ENCODE measurements at places on chromosomes 12 and 14.
A peak's percentile ranks its signal among the peaks of the same experiment; 100 is the strongest.

DNA sequence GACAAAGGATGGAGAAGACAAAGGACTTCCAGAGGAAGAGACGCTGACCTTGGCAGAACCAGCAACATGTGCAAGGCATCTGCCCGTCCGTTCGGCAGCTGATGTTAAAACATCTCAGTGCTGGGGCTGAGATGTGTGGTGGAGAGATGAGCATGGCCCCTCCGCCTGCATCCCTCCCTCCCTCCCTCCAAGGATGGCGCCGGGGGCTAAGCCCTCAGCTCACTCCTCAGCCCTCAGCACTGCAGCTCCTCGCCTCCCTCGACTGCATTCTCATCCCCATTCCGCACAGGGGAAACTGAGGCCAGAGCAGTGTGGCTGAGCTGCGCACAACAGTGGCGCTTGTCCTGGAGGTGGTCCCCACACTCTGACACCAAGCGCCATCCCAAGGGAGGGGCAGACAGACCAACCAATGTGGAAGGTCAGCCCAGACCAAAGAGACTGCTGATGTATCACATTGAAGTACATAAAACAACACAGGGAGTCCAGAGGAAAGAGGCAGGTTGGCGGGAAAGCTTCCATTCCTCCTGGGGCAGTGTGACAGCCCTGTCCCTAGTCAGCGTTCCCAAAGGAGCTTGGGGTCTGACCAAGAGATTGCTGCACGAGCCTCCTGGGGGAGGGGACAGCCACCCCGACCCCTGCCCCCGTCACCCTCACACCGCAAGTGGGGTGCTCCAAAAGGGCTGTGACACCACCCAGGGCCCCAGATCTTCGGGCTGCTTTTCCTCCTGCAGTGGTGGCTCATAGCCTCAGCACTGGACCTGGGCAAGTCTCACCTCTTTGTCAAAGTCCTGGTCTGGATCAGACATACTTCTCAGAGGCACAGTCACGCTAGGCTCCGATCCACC is 15.1 kb downstream of the AMN start:
- no peak for DNase-seq

DNA sequence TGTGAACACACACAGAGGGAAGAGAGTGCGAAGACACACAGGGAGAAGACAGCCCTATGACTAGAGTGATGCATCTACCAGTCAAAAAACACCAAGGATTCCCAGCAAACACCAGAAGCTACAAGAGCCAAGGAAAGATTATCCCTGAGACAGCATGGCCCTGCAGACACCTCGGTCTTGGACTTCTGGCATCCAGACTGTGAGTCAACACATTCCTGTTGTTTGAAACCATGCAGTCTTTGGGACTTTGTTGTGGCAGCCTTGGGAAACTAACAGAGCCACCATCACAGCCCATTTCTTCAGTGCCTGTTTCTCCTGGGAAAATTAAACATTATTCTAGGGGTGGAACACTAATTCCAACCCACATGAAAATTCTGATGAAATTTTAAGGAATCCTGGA is 220.6 kb downstream of the GXYLT1 start:
- DNase-seq, result no peak

DNA sequence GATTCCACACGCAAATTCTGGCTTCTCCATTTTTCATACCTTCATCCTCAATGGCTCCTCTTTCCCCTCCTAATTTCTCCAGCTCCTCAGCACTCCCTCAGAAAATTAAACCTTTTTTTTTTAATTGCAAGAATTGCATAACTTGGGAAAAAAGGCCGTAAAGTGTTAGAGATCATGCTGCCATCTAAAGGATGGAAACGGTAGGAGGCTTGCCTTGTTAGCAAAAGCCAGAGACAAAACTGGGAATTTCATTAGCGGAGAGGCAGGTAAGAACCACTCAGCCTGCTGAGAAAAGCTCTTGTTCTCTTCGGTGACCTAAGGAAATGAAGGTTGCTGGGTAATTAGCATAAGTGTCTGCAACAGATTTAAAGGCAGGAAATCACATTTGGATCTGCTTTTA is 204.3 kb downstream of the AEBP2 start:
- DNase-seq, result peak; percentile 61

DNA sequence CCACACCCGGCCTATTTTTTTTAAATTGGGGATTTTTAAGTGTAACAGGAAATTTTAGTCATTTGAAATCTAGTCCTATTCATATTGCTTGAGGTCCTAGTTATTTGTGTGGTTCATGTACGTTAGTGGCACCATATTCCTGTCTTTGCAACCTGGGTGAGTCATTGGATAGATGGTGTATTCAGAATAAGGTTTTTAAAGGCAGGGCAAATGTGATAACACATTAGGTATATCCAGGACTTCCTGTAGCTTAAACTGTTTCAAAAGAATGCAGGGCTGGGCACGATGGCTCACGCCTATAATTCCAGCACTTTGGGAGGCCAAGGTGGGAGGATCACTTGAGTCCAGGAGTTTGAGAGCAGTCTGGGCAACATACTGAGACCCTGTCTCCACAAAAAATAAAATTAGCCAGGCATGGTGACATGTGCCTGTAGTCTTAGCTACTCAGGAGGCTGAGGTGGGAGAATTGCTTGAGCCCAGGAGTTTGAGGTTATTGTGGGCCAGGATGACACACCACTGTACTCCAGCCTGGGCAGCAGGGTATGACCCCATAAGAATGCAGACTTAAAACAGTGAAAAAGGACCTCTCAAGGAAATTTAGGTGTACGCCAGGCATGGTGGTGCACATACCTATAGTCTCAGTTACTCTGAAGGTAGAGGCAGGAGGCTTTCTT is 8.1 kb downstream of the ATP6V0A2 start:
- no peak for DNase-seq

- DNase-seq, result no peak
Observed at GRCh38 chr14:102905116-102906108, 17.1 kb upstream of the AMN start.

GRCh38 chr14:72318648-72319047 is 386.4 kb downstream of the RGS6 start:
- DNase-seq, result no peak

DNA sequence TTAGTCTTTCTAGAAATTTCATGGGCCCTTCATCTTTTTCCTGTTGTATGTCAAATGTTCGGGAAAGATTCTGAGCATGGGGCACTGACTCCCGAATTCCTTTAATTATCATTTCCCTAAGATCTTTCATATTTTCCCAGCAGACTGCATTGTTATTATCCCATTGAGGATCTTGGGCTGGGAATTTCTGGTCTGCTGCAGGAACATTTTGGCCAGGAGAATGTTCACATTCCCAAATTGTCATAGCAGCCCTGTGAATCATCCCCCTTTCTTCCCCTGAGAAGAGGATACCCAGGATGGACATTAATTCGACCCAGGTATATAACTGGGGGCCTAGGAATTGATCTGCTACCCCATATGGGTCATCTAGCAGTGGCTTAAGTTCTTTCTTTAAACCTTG is 112.5 kb downstream of the RIN3 start:
- DNase-seq, result no peak

DNA sequence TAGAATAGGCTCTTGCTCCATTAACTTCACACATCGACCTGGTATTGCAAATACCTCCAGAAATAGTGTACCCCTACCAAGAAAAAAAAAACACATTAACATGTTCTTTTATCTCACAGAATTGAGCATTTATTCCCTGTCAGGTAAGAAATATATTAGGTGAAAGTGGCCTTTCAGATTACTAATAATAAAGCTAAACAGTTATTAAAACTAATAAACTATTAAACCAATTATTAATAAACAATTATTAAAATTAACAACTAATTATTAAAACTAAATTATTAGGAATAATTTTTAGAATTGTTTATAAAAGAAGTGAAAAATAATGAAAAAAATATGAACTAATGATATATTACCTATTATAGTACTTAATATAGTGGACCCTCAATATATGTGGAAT is 7.2 kb upstream of the AK7 start:
- DNase-seq, result no peak

DNA sequence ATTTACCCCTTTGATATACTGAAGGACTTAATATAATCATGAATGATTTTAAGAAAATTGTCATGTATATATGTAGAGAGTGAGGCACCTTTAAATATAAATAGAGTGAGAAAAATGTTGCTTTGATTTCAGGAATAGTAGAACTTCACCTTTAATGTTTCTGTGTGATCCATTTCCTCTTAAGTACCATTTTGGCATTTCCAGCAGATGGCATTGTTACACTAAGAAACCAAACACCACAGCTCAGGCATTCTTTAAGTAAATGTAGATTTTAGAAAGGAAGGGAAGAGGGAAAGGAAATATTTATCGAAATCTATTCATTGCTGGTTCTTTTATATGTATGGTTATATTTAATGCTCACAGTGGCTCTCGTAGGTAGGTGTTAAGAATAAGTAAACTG is 556.7 kb upstream of the FBXO33 start:
- peak; percentile 36 for DNase-seq

DNA sequence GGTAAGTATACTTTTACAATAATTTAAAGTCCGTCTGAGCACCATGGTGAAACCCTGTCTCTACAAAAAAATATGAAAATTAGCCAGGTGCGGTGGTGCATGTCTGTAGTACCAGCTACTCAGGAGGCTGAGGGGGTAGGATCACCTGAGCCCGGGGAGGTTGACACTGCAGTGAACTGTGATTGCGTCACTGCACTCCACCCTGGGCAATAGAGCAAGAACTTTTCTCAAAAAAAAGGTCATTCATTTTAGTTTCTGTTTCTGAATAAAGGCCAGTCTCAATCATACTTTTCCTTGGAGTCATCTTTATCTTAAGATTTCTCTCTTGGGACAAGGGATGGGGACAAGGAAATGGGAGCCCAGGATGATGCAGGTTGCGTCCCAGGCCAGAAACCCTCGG is 12.9 kb downstream of the ANKRD13A start:
- DNase-seq, result no peak

DNA sequence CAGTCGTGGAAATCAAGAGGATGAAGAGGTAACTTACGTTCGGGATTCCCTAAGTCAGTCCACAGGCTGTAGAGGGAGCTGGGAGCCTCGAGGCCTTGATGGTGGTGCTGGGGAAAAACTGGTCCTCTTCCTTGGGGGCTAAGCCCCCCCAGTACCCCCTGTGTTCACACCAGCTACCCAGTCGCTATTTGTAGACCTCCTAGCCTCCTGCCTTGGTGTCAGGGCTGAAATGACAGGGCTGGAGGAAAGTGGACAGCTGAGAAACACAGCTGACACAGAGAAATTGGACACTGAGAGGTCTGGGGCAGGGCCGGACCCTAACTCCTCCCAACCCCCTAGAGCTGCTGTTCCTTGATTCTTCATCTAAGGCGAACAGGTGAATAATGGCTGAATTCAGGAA is at the start of gene STAC3:
TSS of gene STAC3 (minus strand) at position 232 of the 400 bp plus-strand sequence. CDS start 1,551 bp downstream, outside the sequence.
- DNase-seq, result no peak

DNA sequence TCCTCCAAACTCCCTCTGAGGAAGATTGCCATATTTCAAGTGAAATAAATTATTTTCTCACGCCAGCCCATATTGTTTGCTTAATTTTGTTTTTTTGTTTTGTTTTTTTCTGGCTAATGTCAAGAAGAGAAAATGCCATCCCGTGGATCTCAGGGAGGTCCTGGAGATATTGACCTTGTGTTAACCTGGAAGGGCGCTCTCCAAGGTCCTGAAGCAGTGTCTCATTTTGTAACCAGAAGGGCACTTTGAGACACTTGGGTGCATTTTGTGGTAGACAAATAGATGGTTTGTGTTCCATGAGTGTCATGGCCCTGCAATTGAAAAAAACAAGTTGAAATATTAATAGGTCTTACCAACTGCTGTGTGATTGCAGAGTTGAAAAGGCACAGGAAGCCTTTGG is 268.9 kb downstream of the SUDS3 start:
- no peak for DNase-seq

DNA sequence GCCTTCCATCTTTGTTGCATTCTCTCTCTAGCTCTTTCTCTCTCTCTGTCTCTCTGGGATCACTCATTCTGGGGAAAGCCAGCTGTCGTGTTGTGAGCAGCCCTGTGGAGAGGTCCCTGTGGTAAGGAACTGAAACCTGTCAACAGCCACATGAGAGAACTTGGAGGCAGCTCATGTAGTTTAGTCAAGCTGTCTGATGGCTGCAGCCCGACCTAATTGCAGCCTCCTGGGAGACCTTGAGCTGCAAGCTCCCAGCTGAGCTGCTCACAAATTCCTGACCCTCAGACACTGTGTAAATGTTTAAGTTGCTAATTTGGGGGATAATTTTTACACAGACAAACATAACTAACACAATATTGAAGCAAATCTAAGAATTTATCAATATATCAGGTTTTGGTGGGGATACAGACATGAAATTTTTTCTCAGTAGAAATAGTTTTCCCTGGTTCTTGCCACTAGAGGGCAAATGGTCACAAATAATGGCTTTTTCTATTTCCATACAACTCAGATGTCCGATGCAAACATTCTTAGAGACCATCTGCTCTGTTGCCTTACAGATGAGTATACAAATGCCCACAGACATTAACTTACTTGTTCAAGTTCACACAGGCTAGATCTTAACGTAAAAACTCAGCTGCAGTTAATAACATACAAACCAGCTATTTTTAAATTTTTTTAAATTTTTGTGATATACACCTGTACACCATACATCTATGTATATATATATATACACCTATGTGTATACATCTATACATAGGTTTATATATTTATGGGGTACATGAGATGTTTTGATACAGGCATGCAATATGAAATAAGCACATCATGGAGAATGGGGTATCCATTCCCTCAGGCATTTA is 15.5 kb upstream of the KRR1 start:
- peak; percentile 66 for DNase-seq

DNA sequence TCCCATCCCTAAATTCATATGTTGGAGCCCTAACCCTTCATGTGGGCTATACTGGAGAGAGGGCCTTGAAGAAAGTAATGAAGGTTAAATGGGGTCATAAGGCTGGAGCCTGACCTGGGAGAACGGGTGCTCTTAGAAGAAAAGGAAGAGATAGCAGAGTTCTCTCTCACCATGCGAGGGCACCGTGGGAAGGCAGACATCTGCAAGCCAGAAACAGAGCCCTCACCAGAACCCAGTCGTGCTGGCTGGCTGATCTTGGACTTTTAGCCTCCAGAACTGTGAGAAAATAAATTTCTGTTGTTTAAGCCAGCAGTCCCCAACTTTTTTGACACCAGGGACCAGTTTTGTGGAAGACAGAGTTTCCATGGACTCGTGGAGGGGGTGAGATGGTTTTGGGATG is 149.3 kb downstream of the ATP23 start:
- no peak for DNase-seq

GRCh38 chr12:26317942-26318575 is 122.7 kb downstream of the SSPN start:
- DNase-seq, result no peak

DNA sequence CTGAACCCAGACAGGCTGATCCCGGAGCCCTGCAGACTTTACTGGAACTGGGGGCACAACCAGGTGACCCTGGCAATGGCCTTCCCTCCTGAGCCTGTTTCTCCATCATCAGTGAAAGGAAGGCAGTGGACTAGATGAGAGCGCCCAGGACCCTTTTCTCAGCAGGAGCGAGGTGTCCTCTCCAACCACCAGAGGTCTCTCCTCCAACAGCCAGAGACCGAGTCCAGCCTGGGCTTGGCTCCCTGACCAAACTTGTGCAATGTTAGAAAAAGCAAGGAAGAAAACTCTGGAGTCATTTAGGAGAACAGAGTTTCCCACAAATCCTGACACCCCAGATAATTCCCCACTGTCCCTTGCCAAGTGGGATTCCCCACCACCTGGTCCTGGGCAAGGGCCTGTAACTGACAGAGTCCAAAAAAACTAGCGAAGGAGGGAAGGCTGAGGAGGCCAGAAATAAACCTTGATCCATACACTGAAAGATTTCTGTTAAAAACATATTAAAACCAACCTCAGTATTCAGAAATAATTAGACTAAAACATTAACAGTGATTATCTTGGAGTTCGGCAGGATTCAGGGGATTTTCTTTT is 9.0 kb downstream of the RPS6KL1 start:
- DNase-seq, result peak; percentile 7

GRCh38 chr14:81427348-81428058 is 27.4 kb upstream of the STON2 start:
- DNase-seq, result peak; percentile 49
